ENCODE measurements at places on chromosomes 7 and 10. TPM values are rescaled to one million over a fixed set of nuclear protein-coding genes. Genes with fewer than 3 reads are reported as not detected.

Gene MARCHF5
- 25.6 TPM for total RNA-seq

Gene ANKRD61
- total RNA-seq: not detected

GRCh38 chr10:118918587-118918986 is 110.9 kb upstream of the NANOS1 start:
- DNase-seq: no peak

- no peak for DNase-seq
Observed at GRCh38 chr10:95559896-95560277, 1.3 kb downstream of the SORBS1 start.

GRCh38 chr7:34655384-34655783 is 2.6 kb upstream of the NPSR1 start:
- no peak for DNase-seq

- DNase-seq: no peak
Observed at GRCh38 chr7:36690514-36691187, 33.6 kb downstream of the AOAH start.

DNA sequence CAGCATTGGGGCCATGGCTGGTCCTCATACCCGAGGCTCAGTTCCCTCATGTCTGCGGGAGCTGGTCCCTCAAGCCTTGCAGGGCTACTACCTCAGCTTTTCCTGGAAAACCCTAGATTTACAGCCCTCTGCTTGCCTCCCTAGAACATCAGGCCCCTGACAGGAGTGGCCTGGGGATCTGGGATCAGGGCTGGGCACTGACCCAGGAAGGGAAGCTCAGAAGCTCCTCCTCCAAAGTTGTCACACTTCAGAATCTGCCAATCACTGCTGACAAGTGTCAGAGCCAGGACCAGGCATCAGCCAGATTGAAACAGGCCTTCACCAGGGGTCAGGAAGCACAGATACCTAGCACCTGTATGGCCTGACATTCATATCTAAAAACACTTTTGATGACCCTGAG is 115.2 kb downstream of the GRID1 start:
- no peak for DNase-seq

DNA sequence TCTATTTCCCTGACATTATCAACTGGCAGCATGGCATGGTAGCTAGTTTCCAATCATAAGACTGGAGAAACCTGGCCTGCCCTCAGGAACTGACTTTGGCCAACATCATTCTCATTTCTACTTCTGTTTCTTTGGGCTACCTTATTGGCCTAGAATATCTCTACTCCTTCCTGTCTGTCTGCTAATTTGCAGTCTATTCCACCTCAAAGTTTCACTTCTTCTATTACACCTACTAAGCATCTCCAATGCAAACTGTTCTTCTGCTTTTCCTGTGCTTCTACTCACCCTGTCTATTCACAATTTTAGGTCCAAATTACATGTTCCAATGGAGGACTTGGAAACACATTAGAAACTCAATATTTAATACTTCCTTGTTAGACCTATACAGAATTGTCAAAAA is 65.6 kb downstream of the ZNF503 start:
- DNase-seq: no peak

All from activated naive CD8-positive, alpha-beta T cell treated with anti-CD3 and anti-CD28 coated beads, Interleukin-2, amount 10 ng/mL, durations not matched to agents 7 days and 5 days (primary cell).